ENCODE measurements at places on chromosomes 11 and 22.
A peak's percentile ranks its signal among the peaks of the same experiment; 100 is the strongest.

DNA sequence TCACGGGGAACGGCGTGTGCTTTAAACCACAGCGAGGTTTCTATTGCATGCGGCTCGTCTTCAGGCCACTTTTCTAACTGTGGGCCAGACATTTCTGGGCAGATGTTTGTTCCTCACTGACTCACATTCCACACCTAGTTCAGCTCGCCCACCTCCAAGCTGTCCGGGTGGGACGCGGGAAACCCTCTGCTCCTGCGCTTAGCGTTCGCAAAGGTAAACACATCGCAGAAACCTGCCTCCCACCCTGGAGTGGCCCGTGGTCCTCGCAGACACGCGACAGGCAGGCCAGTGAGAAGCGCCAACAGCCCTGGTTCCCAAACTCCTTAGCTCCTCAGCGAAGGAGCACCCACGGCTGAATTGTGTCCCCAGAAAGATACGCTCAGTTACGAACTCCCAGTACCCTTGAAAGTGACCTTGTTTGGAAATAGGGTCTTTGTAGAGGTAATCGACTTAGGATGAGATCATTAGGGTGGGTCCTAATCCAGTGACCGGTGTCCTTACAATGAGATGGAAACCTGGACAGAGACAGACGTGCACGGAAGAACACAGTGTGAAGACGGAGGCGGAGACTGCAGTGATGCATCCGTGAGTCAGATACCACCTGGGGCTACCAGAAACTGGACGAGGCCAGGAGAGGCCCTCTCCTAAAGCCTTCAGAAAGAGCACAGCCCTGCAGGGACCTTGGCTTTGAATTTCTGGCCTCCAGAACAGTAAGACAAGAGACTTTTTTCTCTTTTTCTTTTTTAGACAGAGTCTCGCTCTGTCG lies 82.7 kb downstream of the CELSR1 start:
- DNase-seq = no peak

DNA sequence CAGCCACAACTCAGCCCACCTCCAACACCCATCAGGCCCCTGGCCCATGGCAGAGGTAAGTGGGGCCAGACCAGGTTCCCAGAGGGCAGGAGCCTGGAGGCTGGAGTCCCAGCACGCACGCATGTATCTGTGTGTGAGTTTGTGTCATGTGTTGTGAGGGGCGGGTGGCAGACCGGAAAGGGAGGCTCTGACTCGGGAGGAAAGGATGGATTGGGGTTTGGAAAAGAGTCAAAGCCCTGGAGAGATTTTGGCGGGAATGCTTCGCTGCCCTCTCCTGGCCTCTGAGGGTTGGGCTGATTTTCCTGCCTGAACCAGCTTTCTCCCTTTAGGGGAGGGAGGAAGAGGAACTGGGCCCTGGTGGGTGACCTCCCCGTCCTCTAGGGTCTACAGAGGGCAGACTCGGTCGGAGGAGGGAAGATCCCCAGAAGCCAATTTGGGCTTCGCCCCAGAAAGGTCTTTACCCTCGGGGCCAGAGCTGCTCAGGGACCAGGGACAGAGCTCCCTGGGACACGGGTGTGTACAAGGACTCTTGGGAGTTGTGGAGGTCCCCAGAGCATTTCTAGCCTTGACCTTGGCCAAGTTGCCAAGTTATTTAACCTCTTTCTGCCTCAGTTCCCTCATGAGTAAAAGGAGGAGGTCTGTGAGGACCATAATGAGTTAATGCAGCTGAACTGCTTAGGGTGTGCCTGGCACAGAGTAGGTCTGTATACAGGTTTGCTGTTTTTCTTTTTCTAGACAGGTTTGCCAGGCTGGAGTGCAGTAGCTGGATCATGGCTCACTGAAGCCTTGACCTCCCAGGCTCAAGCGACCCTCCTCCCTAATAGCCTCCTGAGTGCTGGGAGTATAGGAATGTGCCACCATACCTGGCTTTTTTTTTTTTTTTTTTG lies 6.9 kb downstream of the C11orf68 start:
- DNase-seq = no peak

DNA sequence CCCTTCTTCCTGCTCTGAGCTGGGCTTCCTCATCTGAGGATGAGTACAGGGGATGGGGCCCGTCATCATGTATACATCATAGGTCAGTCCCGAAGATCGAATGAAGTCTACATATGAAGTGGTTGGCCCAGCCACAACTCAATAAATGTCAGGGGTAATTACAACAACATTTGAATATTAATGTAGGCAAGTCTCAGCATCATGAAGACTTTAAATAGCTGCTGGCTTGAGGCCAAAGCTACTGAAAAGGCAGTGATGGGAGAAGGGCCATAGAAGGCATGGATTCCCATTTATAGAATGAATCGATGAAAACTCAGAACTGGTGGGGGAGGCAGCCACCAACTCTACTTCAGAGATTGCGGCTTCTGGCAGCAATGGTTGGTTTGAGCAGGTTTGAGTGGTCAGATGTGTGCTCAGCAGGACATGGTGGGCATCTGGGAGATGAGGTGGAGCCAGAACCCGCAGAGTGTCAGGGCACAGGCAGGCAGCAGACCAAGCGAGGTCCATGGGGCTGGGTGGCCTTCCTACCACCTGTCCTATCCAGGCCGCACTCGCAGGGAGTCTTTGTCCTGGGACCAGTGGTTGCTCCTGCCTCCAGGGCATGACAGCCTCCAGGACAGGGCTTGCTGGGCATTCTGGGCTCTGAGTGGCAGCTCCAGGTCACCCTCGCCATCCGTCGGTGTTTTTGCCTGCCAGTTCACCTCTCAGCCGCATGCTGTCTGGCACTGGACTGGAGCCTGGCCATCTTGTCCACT lies 919.1 kb downstream of the TBC1D22A start:
- no peak for DNase-seq

DNA sequence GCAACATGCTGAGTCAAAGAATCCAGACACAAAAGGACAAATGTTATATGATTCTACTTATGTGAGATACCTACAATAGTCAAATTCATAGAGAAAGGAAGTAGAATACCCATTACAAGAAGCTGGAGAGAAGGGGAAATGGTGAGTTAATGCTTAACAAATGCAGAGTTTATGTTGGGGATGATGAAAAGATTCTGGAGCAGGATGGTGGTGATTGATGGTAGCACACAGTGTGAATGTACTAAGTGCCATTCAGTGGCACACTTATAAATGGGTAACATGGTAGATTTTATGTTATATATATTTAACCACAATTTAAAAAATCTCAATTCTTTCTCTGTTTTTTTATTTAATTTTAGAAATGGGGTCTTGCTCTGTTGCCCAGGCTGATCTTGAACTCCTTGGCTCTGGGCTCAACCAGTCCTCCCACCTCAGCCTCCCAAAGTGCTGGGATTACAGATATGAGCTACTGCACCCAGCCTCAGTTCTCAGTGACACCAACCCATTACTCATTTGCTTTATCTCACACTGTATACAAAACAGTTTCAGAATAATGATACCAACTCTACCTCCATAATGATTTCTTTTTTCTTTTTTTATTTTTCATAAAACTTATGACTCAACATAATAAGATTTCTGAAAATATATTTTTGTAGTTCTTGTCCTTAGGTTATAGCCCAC lies 9.6 kb upstream of the RELA start:
- DNase-seq = no peak

DNA sequence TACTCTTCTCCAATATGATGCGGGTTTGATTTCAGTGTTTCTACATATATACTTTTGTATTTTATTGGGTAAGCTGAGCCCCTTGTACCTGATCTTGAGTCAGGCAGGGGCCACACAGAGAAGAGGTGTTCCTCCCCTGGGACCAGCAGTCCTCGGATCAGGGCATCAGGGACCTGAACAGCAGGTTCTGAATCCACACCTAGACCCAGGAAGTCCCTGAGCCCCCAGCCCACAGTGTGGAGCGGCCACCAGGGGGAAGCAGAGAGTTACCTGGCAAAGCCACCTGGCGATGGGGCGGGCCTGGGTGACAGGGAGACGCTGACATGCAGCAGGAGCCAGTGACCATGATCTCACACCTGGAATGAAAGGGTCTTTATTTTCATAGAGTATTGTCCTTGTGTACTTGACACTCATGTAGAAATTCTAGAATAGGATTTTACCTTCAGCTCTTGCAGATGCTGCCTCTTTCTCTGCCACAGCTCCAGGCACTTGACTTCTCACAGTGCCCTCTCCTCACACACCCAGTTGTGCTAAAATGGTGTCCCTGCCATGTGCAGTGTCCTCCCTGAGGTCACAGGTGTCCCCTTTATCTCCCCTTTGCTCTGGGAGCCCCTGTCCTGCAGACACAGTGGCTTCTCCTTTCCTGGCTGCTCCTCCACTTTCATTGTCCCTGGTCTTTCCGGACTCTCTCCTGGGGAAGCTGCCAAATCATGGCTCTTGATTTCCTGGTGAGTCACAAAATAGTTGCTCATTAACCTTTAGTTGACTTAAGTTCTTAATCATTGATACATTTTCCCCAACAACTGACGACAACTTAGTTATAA lies 48.5 kb downstream of the GGTLC2 start:
- DNase-seq = peak; percentile 67

DNA sequence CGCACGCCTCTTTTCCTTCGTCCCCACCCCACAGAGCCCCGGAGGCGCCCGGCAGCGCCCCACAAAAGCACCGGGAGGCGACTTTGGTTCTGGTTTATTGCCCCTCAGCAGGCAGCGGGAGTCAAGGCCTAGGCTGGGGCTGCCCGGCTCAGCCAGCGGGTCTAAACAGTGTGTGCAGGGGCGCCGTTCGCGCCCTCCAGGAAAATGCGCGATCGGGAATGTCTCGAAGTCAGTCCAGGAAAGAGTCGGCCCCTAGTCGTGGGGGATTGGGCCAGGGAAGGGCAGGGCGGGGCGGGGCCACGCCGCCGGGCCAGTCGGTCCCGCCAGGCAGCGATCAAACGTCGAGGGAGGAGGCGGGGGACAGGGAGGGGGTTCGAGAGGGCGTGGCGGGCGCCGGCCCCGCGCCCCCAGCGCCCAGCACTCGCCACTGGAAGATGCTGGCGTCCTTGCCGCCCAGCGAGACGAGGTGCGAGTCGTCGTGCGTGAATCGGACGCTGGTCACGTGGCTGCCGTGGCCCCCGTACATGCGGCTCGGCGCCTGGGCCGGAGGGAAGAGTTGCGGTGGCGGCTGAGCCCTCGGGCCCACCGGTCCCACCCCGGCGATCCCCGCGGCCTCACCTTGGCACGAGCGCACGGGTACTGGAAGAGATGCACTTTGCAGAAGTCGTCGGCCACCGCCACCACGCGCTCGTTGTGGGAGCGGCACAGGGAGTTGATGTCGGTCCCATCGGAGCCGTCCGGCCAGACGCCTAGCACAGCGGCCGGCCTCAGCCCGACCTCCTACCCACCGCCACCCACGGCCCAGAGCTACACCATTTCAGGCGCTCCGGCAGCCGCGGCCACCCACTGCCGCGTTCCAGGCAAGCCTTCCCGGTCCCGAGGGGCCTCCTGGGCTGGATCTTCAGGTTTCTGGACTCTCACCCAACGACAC lies 741 bp upstream of the MTA2 start:
- no peak for DNase-seq

DNA sequence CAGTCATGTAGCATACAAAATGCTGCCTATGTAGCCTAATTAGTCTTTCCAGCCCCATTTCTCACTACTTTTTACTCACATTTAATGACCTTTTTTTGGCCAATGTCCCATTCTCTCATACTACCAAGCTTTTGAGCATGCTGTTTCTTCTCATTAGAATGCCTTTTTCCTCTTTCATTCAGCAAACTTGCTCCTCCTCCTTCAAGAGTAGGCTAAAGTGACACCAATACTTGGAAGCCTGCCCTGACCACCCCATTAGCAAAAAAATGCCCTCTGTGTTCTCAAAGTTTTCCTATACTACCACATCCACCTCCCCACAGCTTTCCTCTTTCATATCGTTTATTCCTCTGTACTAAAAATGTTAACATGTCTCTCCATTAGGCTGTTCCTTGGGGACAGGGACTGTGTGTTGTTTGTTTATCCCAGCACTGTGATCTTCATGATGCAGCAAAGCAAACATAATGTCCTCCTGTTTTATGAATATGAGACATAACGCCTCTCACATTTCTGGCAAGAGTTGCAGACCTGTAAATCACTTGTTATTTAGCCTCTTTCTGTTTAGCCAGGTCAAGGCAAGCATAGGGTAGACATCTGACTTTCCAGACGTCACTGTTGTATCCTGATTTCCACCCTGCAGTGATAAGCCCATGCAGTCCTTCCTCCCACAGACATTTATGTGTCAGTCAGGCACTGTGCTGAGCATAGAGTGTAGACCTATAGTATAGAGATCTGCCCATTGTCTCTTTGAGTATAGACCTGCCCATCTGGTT lies 62.0 kb upstream of the UCP3 start:
- DNase-seq = no peak

DNA sequence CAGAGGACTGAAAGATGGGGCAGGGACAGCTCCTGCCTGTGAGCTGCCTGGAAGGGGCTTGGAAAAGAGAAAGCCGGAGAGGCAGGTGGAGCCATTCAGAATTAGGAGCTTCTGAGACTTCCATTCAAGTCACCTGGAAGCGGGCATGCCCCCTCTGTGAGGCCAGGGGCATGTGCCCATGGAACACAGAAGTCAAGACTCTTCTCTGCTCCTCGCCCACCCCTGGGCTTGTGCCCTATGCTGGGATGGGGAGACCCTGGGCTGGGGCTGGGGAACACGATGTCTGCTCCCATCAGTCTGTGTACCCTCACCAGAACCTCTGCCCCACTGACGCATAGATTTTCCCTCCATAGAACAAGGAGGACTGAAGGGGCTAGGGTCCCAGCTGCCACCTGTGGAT lies 372.0 kb downstream of the SHANK2 start:
- no peak for DNase-seq

- no peak for DNase-seq
Measured at GRCh38 chr22:20724676-20725454, 49.0 kb upstream of the SERPIND1 start.

- DNase-seq = no peak
Measured at GRCh38 chr11:85776951-85777602, 33.9 kb downstream of the SYTL2 start.

- no peak for DNase-seq
Measured at GRCh38 chr11:1288426-1289151, 20.8 kb downstream of the TOLLIP start.

Data from activated naive CD4-positive, alpha-beta T cell treated with anti-CD3 and anti-CD28 coated beads, Interleukin-2, amount 10 ng/mL, durations not matched to agents 7 days and 5 days (primary cell).